A673 (cell line): ENCODE measurements at places on chromosomes 5 and 9.

DNA sequence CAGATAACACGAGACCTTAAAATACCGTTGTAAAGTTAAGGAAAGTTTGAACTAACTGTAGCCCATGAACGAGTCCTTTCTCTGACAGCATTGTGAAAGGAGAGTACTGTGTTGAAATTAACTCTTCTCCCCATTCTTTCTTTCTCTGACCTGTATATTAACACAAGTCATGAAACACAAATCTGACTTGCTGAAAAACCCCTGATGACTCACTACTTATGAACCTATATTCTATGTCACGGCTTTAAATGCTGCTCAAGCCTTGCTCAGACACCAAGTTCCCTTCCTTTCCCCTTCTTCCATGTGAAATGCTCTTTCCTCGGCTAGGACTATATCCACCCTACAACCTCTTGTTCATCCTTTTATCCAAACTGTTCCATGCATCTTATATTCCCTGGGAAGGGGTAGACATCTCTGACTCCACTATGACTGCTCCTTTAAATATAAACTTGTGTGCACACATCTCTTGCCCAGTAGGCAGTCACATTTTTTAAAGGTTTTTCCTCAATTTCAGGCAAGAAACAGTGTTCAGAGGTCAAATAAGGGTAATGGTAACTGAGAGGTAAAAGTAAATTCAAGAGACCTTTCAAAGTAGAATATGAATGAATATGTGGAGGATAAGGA, 142.9 kb downstream of the NFIB start:
- peak; percentile 8 for DNase-seq

GRCh38 chr9:3080951-3081350, 237.1 kb upstream of the PUM3 start:
- no peak for DNase-seq

GRCh38 chr9:112819635-112820496, 69.3 kb downstream of the SNX30 start:
- DNase-seq, result peak; percentile 71

GRCh38 chr5:54133917-54134316, 176.5 kb downstream of the ARL15 start:
- no peak for DNase-seq

DNA sequence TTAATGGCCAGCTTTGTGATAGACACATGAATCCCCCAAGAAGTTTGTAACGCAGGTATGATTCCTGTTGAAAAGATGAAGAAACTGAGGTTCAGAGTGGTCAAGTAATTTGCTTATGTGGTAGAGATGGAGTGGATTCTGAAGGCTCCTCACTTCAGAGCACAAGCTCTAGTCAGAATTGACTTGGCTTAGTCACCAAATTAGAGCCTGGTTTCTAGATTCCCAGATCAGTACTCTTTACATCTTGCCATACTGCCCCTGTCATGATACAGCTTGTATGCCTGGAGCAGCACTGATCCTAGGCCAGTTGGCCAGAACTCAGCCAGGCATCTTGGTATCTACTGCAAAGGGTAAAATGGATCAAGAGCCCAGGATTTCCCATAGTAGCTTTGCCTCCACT, 284.4 kb upstream of the RFX3 start:
- DNase-seq, result no peak

- no peak for DNase-seq
Measured at GRCh38 chr9:78351816-78352215, 54.9 kb downstream of the PSAT1 start.

DNA sequence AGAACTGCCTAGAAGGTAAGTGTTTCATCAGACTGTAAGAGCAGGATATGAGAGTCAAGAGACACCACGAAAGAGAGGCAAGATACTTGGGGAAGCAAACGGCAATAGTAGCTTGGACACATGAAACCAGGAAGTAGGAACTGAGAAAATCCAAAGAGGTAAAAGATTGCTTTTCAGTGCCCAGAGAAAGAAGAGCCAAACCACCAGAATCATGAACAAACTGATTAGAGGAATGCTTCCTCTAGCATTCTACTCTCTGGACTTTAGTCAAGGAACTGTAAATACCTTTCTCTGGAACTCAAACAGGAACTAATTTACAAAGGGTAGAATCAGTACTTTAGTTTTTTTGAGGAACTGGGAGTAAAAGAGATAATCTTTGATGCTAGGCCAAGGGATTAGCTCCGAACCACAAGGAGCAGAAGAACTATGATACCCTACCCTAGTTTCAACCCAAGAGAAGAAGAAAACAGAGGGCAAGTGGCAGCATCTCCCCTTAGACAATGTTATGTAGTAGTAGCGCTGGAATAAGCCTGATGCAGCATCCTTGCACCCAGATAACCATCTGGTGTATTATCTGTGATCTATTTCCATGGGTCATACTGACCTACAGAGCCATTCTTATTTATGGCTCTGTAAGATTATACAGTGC, 41.3 kb downstream of the EFCAB9 start:
- no peak for DNase-seq

DNA sequence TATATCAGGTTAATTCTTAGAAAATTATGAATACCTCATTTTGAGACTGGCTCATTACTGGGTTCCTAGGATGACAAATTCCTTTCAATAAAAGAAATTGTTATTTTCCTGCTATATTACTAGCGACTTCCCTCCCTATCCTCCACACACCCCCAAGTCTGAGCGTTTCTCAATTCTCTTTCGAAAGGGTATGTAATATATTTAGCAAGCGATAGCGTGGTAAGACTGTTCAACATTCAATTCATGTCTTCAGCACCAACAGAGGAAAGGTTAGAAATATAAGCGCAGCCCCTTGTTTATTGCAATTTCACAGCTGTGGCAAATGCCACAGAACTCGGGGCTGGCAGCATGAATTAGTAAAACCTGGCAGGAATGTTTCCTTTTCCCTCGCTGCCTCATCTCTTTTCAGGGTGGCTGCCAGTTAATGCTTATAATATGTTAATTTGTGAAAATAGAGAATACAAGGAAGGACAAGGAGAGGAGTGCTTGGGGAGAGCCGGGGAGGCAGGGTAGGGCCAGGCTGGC, 152.7 kb upstream of the TBCA start:
- DNase-seq, result no peak

- no peak for DNase-seq
Measured at GRCh38 chr9:98923451-98924123, 20.1 kb upstream of the COL15A1 start.

DNA sequence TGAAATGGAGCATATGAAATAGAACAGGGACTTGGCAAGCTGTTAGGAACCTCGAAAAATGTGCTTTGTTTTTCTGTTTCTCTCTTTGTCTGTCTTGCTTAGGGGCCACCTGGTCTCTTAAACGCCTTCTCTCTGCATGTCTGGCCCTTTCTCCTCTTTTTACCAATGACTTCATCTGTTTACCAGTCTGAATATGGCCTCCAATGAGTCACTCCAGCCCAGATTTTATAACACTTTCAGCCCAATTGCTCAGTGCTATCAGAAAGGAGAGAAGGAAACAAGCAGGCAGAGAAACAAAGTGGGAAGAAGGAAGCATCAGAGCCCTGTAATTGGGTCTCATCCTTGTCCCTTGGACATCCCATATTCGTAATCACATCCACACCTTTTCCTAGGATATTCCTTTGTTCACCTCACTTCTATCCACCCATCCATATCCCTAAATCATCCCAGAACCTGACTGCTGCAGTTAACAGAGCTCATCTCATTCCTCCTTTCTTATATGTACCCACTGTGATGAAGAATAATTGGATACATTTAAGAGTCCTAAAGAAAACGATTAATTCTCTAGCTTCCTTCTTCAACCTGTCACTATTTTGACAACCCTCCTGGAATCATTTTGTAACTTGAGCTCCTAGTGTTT, 151.8 kb upstream of the GPR151 start:
- no peak for DNase-seq

DNA sequence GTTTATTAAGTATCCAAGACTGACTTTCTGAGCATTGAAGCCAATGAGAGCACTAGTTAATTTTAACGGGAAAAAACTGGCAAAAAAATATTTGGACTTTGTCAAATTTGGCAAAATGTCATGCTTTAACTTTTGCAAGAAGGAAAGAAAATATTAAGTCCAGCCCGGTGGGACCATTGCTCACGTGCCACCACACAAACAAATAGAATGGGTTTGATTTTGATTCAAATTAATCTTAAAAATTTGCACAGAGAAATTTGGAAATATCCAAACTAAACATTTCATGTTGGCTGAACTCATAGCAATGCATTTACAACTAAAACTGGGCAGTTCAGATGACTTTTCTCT, 302.2 kb downstream of the EBF1 start:
- no peak for DNase-seq

DNA sequence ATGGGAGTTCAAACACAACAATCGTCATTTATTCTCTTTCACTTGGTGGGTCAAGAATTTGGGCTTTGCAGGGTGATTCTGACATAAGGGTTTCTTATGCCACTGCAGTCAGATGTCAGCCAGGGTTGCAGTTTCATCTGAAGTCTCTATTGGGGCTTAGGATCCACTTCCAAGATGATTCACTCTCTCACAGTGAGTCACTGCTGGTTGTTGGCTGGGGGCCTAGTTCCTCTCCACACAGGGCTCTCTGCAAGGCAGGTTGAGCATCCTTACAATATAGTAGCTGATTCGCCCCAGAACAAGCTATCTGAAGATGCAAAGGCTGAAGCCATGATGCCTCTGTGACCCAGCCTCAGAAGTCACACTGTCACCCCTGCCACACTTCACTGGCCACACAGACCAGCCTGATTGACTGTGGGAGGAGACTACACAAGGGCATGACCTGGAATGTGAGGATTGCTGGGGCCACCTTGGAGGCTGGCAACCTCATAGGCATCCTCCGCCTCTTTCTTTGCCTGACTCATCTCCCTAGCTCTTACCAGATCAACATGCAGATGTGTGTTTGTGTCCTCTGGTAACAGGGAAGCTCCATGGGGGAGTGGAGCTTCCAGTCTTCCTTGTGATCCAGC, 4.5 kb upstream of the CARD19 start:
- DNase-seq, result peak; percentile 44

DNA sequence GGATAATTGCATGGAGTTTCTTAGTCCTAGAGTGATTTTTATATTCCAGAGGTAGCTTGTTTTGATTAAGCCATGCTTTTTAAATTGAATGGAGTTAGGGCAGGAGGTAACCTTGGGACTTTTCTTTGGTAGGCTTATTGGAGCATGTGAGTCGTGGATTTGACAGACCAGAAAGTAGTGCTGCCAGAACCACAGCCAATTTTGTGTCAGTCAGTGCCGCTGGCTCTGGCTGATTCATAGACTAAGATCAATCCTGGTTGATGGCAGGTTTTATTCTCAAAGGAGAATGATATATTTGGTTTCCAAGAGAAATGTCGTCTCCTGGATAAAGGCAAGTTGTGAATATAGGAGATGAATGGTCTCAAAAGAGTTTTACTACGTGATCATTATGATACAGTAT, 20.3 kb downstream of the RAI14 start:
- no peak for DNase-seq

- no peak for DNase-seq
Measured at GRCh38 chr9:117746263-117746662, 42.1 kb downstream of the TLR4 start.

GRCh38 chr5:10934783-10935355, 173.8 kb upstream of the DAP start:
- no peak for DNase-seq

DNA sequence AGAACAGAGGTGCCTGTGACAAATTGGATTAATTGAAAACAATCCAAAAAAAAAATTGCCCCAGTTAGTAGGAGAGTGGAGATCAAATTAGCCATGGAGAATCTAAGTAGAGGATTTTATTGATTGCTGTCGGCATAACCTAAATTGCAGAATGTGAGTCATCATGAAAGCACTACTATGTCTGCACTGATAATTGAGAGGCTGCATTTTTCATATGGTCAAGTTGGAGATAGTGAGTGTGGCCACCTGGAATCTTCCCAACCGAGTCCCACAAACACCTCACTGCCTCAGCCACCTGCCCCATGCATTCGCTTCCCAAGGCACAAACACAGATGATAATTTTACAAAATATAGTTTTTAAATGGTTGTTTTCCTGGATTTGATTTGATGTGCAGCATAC, 123.7 kb downstream of the NTRK2 start:
- no peak for DNase-seq

DNA sequence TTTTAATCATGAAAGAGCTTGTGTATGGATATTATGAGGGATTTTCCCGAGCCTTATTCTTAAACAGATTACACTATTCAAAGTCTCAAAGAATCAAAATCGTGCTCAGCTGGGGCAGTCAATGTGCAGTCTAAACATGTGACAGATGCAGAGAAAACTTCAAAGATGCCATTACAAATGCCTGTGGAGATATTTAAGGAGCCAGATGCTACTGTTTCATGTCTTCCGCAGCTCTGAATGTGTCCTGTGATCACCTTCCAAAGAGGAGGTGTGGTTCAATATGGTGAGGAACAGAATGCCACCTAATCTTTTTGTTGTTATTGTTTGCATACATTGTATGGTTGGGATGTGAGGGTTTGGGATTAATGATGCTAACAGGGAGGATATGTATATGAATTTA, 593.3 kb upstream of the ARRDC3 start:
- DNase-seq, result no peak

DNA sequence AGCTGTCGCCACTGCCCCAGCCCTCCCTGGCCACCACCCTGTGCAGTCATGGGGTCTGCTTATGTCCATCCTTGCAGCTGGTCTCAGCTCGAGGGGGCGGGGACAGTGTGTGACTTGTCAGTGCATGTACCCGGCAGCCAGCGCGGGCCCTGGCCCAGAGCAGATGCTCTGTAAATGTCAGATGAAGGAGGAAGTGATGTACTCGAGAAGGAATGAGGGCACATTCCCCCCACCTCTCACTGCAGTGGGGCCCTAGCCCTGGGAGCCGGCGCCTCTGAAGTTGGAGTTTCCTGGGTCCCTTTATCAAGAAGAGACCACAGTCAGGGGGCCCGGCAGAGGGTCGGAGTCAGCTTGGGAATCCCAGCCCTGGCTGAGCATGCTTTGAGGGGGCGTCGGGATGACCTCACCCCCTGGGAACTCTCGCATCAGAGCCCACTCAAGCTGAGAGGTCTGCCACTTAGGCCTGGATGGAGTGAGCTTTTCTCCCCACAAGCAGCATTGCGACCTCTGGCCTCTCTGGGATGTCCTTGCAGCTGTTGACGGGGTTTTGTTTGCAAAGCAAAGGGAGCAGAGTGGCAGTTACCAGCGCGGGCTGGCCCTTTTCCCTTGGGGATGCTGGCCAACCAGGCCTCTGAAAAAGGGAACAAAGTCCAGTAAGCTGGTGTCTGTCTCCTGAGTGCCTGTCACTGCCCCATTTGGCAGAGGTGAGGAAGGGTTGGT, 19.0 kb downstream of the NEURL1B start:
- DNase-seq, result no peak

- no peak for DNase-seq
Measured at GRCh38 chr5:149756354-149756753, 26.2 kb downstream of the PPARGC1B start.

DNA sequence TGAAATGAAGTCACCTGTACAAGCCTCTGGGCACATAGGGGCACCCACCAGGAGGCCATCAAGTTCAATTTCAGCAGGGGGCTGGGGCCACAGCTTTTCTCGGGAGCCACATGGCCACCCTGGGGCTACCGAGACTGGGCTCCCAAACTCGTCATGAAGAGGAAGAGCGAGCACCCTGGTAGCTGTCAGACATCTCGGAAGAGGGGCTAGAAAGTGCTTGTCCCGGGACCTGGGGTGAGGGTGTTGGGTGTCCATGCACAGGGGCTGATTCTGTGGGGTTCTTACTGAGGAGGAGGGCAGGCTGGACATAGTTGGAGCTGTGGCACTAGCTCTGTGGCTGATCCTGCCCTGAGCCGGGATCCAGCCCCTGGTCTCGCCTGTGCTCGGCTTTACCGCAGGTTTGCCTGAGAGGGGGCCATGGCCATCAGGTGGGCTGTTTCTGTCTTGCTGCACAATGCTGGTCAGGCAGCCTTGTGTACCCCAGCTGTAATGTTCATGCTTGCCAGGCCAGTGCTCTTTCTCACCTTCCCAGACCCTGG, 70.3 kb downstream of the PHF2 start:
- no peak for DNase-seq
